ENCODE measurements at places on chromosomes 11 and 22.

DNA sequence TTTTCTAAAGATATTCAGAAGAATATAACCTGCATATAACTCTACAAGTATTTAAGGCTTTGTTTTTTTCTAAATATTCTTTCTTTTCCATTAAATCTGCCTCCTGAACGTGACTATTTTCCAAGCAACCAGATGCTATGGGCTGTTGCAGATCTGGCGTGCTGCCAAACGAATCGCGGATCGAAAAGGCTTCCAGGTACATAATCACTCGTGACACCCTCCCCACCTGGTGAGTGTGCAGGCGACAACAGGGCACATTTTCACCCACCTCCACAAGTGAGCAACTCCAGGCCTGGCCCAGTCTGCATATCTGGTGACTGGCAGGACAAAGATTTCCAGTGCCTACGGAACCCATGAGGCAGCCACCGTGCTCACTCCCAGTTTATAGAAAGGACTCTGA is 660.1 kb downstream of the OPCML start:
- DNase-seq: no peak

DNA sequence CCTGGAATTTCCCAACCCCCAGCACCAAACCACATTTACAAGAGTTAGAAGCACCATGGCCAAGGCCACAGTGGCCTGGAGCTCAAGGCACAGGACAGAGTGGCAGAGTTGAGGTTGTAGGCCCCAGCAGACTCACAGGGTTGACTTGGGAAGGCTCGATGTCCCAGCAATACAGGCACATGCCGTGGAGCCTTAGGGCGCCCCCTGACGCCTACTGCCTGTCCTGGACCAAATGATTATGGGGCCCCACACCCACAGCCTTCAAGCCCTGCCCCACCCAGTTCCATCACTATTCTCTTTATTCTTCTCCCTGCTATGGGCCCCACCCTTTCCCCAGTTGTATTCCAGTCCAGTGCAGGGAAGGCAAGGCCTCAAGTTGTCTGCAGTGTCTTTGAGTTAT is at the start of gene CCDC179:
TSS of gene CCDC179 (minus strand) at position 234 of the 400 bp plus-strand sequence. CDS start at position 181, 53 bp downstream.
- DNase-seq: no peak

GRCh38 chr22:43825651-43826050 is 13.5 kb upstream of the EFCAB6 start:
- DNase-seq: no peak

DNA sequence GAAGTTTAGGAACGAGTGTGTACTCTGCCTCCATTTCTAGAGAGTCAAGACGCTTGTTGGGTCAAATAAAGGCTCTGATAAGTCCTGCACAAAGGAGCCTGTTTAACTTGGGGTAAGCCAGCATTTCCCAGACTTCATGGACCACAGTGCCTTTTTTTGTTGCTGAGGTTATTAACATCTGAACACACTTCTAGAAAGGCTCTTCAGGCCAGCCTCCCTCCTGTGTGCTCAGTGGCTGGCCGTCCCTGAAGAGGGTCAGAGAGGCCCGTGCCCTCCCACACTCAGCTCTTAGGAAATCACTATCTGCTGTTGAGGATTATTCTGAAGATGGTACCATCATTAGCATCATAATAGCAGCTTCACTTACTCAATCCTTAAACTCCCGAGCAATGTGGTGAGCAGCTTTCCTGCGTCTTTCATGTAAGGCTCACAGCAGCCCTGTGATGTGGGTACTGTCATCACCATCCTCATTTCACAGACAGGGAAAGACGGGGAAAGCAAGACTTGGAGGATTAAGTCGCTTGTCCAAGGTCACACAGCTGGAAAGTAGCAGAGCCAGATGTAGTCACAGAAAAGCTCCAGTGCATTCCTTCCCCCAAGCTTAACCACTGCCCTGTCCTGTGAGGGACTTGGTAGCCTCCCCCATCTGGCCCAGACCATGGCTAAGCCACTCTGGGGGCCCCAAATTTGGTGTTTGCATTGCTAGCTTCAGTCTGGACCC is 71.3 kb downstream of the TSPAN18 start:
- no peak for DNase-seq

DNA sequence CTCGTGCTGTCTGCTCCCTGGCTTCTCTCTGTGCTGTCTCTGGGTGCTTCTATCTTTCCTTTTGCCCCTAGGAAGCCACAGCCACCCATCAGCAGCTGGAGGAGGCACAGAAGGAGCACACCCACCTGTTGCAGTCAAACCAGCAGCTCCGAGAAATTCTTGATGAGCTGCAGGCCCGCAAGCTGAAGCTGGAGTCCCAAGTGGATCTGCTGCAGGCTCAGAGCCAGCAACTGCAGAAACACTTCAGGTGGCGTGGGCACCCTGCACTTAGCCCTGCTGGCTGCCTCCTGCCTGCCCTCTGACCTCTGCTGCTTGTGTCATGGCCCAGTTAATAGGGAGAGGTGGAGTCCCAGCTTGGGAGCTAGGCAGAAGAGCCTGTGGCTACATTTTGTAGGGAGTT is 67.8 kb downstream of the CEP164 start:
- no peak for DNase-seq

GRCh38 chr11:121936781-121937447 is 179.1 kb downstream of the BLID start:
- no peak for DNase-seq

DNA sequence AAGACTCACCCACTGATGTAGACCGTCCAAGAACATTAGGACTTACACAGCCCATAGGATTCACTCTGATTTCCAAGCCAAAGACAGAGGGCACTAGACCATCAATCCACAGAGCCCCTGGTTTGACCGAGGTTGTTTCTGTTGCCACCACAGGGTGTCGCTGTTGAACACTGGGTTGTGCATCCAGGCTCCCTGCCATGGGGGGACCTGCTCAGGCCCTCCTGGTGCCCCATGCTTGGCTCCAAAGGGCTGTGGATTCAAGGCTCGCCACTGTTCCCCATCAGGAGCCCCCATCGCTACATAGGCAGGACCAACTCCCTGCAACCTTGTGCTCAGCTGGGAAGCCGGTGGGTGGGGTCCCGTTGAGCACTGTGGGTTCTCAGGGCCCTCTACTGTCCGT is 128.0 kb upstream of the ANO1 start:
- DNase-seq: no peak

DNA sequence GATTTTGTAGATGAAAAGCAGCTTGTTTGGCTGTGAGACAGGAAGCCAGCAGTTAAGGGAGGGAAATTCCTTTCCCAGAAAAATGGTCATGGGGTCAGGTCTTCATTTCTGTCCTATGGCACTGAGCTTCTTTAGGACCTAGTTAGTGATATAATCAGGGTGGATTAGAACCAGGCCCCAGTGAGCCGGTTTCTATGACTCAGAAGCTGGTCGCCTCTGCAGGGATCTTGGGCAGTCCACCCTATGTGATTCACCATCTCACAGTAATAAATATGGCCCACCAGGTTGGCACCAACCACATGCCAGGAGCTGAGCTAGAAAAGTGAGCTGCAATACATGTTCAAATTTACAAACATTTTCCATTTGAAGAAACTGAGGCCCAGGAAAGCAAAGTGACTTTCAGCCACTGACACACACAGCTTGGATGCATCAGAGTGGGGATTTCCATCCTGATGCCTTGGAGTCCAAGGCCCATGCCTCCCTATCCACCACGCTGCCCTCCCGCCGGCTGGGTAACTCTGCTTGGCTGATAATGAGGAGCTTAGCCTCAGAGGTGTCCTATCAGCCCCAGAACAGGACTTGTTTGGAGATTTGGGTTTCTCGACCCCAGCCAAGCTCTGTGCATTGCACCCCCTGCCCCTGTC is 42.0 kb downstream of the CD82 start:
- DNase-seq: no peak

- no peak for DNase-seq
These were observed 2.5 kb downstream of the FCHSD2 start for GRCh38 chr11:73139476-73140198.

Data from NCI-H2107 (cell line).